ENCODE measurements at places on chromosomes 3 and 15.
A peak's percentile ranks its signal among the peaks of the same experiment; 100 is the strongest.

- no peak for DNase-seq
Measured at GRCh38 chr3:153127788-153128187, 34.2 kb upstream of the RAP2B start.

GRCh38 chr3:138079901-138080300 lies 35.5 kb downstream of the DZIP1L start:
- no peak for DNase-seq

- DNase-seq, result no peak
Measured at GRCh38 chr15:58381697-58382096, 50.1 kb upstream of the LIPC start.

- DNase-seq, result peak; percentile 3
Measured at GRCh38 chr3:69161587-69162307, 39.4 kb upstream of the LMOD3 start.

- no peak for DNase-seq
Measured at GRCh38 chr15:87849181-87849580, 407.4 kb downstream of the NTRK3 start.

GRCh38 chr3:172320468-172320867 lies 127.8 kb downstream of the GHSR start:
- no peak for DNase-seq

DNA sequence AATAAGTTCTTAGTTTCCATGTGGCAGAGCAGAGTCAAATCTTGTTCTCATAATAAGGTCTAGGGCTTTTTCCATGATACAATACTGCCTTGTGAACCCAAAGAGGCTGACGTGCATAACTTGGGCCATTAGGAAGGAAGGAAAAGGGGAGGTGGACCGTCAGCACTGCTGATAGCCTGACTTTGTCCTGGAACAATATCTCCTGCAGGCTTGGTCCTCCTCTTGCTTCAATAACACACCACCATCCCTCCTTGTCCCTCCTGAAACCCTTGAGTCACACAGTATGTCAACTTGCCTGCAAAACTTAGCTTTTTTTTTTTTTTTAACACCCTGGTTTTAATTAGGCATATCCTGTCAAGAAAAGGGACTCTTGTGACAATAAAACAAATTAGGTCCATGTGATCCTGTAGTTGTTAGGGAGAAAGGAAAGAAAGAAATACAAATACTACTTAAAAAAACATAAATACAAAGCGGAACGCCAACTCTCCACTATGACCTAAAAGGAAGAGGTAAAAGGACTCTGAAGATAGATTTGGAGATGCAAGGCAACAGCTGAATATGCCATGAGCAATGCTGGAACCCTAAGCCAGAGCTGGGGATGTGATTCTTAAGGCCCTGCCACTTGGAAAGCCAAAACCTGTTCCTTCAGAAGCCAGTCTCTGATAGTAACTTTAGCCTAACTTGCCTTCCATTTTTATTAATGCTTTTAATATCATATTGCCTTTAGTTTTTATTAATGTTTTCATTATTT lies 67.0 kb downstream of the WWTR1 start:
- no peak for DNase-seq

DNA sequence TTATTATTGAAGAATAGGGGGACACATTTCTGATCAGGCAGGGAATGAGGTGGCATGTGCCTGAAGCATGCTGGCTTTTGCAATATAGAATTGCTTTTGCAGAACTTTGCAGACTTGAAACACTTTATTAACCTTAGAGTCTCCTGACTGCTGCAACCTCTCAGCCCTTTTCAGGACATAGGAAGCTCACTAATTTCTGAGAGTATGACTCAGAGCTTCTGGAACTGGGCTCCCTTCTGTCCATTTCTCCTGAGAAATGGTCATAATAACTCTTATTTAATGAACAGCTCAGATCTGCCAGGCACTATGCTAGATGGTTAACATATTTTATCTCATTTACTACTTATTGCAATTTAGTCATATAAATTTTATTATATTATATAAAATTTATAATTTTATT lies 38.6 kb upstream of the DGKG start:
- no peak for DNase-seq

GRCh38 chr15:47885920-47886319 lies 168.6 kb downstream of the SEMA6D start:
- no peak for DNase-seq

GRCh38 chr3:65647369-65647768 lies 391.3 kb downstream of the MAGI1 start:
- DNase-seq, result no peak

GRCh38 chr3:125410922-125411321 lies 35.8 kb upstream of the ZNF148 start:
- no peak for DNase-seq

DNA sequence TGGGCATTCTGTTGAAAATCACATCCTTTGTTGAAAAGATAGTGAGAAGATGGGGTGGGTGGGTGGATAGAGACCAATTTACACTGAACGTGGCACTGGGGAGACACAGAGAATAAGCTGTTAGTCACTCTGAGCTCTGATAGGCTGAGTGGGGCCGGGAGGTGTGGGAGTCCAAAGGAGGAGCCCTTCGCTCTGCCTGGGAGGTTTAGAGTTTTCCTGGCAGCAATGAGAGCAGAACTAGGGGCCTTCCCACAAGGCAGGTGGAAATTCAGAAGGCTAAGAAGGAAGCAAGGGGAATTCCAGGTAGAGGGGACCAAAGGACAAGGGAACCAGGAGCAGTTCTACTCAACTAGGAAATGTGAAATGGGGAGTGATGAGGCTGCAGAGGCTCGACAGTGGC lies 272.7 kb downstream of the RPLP1 start:
- no peak for DNase-seq

DNA sequence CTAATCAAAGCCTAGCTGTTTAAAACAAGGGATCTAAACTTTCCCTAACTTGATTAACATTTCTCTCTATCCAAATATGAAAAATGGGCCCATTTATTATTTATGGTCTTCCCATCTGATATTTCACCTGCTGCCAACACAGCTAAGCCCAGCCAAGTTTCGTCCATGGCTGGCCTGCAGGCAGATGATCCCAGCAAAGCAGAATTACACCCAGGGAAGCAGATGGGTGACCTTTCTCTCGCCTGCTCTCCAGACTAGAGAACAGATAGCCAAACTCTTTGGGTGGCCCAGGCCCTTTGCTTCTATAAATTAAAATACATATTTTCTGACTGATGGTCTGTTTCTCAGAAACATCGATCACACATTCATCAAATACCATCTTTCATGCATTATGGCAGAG lies 1038.8 kb downstream of the AGBL1 start:
- no peak for DNase-seq

- no peak for DNase-seq
Measured at GRCh38 chr3:119469418-119470189, 841 bp downstream of the POGLUT1 start.

DNA sequence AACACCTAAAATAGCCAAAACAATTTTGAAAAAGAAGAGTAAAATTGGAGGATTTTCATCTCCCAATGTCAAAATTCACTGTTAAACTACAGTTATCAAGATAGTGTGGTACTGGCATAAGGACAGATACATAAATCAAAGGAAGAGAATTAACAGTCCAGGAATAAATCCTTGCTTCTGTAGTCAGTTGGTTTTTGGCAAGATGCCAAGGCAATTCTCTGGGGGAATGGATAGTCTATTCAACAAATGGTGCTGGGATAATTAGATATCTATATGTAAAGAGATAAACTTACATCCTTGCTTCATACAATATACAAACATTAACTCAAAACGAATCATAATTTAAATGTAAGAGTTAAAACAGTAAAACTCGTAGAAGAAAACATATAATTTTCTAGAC lies 57.9 kb upstream of the SELENOK start:
- DNase-seq, result no peak

GRCh38 chr15:56353740-56354139 lies 11.5 kb upstream of the TEX9 start:
- no peak for DNase-seq

- DNase-seq, result no peak
Measured at GRCh38 chr3:99980606-99981005, 133.7 kb downstream of the FILIP1L start.

DNA sequence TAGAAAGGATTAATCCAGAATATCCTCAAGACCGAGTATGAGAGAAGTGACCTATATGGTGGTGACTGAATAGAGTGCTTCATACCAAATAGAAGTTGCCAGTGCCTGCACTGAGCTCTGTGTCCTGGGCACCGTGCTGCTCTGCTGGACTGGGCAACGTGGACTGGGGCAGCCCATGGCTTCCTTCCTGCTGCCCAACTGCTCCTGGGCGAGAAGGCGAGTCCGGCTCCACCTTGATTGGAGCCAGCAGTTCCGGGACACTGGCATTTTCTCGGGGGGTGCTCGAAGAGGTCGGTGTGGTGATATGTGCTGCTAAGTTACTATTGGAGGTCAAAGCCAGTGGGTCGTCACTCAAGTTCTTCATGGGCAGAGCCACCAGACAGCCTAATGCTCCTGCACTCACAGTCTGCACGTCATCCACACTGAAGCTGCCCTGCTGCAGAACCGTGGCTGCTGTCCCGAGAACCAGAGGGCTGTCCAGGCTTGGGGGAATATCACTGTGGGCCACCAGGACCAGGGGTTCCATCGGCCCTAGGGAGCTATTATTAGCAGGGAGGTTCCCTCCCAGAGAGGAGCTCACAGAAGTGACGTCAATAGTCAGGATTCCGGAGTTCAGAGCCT lies 14.1 kb downstream of the ZXDC start:
- DNase-seq, result no peak

GRCh38 chr15:69665641-69666111 lies 213.1 kb downstream of the RPLP1 start:
- peak; percentile 29 for DNase-seq

GRCh38 chr3:50551054-50551659 lies 16.4 kb downstream of the C3orf18 start:
- no peak for DNase-seq

DNA sequence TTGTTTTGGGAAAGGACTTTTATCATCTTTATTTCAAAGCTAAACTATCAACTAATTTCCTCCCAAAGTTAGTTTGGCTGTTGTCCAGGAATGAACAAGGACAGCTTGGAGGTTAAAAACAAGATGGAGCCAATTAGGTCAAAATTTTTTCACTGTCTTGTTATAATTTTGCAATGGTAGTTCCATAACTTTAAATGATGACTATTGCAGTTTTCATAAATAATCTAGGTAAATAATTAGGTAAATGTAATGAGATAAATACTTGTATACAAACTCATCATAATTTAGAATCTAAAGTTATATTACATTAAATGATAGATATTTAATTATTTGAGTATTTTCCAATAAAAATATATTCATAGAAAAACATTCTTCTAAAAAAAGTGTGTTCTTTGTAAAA lies 68.3 kb upstream of the DAZL start:
- no peak for DNase-seq

GRCh38 chr15:100038736-100039135 lies 303.0 kb downstream of the ADAMTS17 start:
- DNase-seq, result no peak

DNA sequence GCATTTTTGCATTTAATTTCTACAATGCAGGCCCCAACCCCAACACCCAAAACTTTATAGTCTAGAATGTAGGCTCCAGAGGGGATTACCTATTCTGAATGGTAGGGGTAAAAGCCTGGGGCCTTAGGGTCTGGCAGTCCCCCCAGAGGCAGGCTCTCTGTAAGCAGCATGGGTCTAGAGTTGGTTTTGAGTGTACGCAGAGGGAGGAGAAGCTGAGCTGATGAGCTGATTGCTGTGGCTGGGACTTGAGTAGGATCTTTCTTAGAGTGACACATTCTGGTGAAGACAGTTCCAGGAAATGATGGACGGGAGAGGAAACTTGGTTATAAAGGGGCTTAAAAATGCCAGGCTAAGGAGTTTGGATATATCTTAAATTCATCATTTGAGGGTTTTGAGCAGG lies 2.1 kb downstream of the LPP start:
- DNase-seq, result no peak

DNA sequence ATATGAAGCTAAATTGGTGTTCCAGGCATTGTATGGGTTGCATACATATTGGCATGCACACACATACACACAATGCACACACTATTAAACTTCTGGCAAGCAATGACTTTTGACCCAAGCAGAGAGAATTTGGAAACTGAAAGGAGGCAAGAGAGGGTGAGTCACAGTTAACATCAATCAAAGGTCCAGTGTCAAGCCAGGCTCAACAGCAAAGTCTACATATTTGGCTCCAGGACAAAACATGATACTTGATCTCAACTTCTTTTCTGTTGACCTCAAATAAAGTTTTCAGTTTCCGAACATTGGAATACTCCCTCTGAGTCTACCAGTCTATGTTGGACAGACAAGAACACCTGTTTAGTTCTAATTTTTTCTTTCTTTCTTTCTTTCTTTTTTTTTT lies 28.3 kb downstream of the IL12A start:
- no peak for DNase-seq

DNA sequence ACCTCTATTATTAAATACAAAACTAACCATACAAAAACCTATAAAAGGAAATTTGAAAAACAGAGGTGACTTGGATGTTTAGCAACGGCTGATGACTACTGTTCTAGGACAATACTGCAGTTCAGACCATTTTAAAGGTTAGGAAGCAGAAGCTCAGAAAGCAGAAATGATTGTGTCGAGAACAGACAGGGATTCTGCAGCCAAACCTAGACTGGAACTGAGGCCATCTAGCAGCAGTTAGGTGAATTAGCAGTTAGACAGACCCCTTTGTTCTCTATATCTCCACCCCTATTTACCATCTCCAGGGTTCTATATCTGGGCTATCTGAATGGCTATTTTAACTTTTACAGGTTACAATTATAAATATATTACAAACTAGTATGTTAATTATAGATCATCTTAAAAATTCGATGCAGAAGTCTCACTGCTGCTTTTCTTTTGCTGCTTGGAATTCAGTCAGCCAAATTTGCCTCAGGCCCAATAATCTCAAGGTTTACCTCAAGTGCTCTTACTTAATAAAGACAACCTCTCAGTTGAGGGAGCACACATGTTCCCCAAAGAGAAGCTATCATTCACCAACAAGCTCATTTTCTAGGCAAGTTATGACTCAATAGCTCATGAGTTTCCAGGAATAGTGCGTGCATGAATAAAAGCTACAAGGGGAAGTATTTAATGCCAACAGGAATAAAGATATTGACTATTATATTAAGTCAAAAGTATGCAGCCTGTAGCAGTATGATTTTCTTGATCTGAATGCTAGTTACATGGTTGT lies 9.3 kb upstream of the IL1RAP start:
- DNase-seq, result no peak

DNA sequence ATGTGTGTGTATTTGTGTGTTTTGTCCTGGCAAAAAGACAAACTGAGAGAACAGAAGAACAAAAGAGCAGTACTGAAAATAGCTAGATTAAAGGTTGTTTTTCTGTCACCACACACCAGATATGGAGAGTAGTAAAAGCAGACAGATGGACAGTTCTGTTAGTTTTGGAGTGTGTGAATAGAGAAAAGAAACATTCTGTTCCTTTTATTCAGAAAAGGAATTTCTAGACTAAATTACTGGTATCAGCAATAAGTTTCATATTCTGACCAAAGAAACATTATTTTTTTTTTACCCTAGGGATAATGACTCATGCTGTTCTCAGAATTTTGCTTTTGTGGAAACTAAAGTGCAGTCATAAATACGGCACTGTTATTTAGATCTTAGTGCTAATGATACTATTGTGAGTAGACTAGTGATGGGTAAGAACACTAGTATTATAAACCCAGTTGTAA lies 32.9 kb downstream of the PIK3CA start:
- no peak for DNase-seq
